H1 (cell line): ENCODE measurements at places on chromosomes 5 and 9. TPM values are rescaled to one million over a fixed set of nuclear protein-coding genes. Genes with fewer than 3 reads are reported as not detected.
A peak's percentile ranks its signal among the peaks of the same experiment; 100 is the strongest.

ACTBL2 gene
- total RNA-seq = not detected in 2 replicates

BTNL3 gene
- total RNA-seq = not detected in 2 replicates

SPATA31E1 gene
- 0.09 TPM in 1 of 2 replicates, not detected in the other for total RNA-seq

SHB gene
- total RNA-seq = 12.6 and 13.7 TPM in 2 replicates

PROB1 gene
- total RNA-seq = 3.1 and 3.3 TPM in 2 replicates

ORM1 gene
- total RNA-seq = not detected in 2 replicates

ARHGEF39 gene
- total RNA-seq = 17.5 and 18.6 TPM in 2 replicates

OSMR gene
- 2.6 and 3.1 TPM in 2 replicates for total RNA-seq

BARX1 gene
- total RNA-seq = 2.1 and 2.6 TPM in 2 replicates

SOWAHA gene
- 0.09 and 0.10 TPM in 2 replicates for total RNA-seq

PCSK5 gene
- total RNA-seq = 10.1 and 10.7 TPM in 2 replicates

SCGB3A2 gene
- total RNA-seq = 63.6 and 74.3 TPM in 2 replicates

NEURL1B gene
- 5.7 and 6.1 TPM in 2 replicates for total RNA-seq

FBP1 gene
- total RNA-seq = 1.0 and 2.2 TPM in 2 replicates

GRCh38 chr5:173679909-173680630, 63.6 kb upstream of the BOD1 start:
- no peak for DNase-seq

GRCh38 chr9:81823672-81824554, 104.3 kb upstream of the SPATA31D4 start:
- DNase-seq = no peak

- no peak for DNase-seq
These were observed 71.3 kb downstream of the PSAT1 start for GRCh38 chr9:78368236-78368635.

- no peak for DNase-seq
These were observed 9.5 kb downstream of the DENND4C start for GRCh38 chr9:19239955-19240354.

GRCh38 chr5:35089334-35090314, 41.9 kb upstream of the AGXT2 start:
- DNase-seq = peak; percentile 84

DNA sequence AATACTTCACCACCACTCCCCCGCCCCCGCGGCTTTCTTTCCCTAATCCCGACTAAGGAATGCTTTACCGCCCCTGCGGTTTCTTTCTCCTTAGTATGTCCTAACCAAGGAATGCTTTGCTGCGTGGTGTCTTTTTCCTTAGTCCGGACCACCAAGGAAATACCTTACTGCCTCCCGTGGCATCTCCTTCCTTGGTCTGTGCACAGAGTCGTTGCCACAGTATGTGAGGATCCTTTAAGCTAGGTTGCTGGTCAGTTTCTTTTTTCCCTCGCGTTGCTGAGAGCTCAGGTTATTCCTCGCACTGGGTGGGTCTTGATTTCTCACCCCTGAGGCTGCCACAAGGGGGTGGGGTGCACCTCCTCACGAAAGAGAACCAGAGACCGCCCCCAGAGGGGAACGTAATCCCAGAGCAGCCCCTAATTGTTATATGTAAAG, 309.4 kb downstream of the NR3C1 start:
- DNase-seq = no peak

- no peak for DNase-seq
These were observed 135.9 kb upstream of the CCDC152 start for GRCh38 chr5:42620579-42621216.

DNA sequence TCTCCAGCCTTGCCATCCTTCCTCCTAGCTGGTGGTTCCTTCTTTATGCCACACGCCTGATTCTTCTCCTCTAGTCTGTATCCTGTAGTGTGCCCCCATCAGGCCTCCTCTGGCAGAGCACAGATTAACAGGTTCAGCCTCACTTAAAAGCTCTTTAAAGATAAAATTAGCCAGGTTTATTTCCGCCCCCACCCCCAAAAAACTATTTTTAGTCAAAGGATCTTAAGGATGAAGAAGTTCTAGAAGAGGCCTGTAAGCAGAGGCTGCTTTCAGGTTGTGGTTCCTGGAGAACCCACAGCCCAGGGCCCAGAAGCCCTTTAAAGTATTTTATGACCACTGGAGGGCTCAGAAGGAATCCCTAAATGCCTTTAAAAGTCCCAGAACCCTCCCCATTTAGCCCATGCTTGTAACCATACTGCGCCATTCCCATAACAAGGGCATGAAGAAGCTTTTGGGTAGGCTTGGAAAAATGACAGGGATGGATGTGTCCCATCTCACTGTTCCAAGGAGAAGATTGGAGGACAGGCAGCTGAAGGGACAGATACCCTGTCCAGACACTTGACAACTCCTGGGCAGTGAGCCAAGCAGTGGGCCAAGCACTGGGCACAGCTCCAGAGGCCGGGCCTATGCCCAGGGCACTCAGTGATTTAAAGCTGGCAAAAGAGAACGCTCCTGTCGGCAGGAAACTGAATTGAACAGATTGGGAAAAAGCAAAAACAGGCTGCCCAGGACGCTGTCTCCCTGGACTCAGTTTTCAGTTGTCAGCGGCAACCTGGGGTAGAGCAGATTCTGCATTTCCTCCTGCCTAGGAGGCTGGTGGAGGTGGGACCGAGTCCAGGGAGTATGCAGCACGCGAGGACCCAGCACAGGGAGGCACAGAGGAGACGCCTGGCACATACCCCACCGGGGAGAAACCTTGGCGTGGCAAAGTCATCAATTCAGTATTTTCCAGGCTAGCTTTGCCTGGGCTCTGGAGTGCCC, 106.3 kb upstream of the SSBP2 start:
- DNase-seq = no peak

DNA sequence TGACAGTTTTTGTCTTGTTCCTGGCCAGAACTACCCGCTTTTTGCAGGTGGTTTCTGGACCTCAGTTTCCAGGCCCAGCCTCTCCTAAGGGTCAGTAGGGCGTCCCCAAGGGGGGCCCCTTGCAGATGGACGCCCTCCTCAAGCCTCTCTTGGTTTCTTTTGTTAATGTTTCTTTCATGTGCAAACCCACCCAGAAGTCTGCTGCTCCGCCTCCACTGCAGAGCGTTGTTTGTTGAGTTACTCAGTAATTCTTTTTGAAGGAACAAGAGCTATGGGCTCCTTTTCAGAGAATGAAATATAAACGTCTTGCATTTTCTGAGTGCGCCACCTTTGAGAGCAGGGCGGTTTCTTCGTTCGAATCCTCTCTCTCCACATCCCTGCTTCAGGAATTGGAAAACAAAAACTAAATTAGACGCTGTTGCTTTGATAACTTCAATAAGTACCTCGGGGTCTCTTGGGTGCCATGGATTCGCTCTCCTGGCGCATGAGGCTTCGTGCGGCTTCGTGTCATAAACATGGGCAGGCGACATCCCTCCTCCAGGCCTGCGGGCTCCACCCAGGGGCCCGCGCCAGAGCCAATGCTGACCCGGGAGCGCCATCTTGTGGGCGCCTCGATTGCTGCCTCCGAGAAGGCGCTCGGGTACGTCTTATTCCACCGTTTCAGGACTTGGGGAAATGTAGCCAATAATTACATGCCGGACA, 38.3 kb upstream of the CKMT2 start:
- DNase-seq = peak; percentile 39

DNA sequence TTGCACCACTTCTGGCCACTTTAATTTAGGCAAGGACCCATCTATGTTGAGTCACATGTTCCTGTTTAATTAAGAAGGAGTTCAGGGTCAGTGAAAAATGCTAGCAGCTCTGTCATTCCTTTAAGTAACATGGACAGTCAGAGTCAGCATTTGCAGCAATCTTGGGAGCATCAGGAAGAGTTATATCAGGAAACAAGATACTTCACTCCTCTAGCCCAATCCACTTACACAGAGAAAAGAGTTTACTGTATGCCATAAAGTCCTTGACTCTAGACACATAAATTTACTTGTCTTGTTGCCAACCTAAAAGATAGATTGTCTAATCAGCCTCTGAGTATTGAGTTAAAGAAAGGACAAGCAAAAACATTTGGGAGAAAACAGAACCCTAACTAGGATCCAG, 266.7 kb downstream of the PJA2 start:
- no peak for DNase-seq

- no peak for DNase-seq
These were observed 57.6 kb downstream of the COX7C start for GRCh38 chr5:86675311-86675710.

GRCh38 chr5:64514612-64515011, 8.8 kb downstream of the RGS7BP start:
- DNase-seq = no peak

DNA sequence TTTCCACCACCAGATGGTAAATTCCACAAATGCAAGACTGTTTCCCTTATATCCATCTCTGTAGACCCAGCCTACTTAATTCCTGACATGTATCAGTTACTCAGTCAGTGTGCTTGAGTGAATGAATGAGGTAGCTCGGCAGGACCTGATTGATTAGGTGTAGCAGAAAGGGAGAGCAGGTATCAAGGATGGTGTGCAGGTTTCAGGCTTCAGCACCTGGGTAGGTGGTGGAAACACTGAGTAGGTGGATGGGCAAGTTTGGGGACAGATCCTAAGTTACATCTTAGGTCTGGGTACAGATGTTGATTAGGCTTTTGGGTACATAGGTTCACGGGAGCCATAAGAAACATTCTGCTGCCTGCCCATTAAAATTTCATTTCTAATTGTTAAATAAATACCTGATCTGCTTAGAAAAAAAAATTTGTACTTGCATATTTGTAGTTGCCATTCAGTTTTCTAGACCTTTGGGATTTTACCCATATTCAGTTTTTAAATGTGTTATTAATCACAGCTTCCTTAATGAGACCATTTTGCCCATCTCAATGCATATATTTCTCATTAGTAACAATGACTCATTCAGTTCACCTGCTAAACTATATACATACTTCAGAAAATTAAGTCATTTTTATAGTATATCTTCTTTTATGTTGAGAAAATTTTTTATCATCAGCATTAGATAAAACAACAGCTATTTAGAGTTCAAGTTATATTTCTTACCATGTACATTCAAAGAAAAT, 111.8 kb downstream of the INIP start:
- no peak for DNase-seq
